ENCODE measurements at places on chromosomes 2 and 18.

DNA sequence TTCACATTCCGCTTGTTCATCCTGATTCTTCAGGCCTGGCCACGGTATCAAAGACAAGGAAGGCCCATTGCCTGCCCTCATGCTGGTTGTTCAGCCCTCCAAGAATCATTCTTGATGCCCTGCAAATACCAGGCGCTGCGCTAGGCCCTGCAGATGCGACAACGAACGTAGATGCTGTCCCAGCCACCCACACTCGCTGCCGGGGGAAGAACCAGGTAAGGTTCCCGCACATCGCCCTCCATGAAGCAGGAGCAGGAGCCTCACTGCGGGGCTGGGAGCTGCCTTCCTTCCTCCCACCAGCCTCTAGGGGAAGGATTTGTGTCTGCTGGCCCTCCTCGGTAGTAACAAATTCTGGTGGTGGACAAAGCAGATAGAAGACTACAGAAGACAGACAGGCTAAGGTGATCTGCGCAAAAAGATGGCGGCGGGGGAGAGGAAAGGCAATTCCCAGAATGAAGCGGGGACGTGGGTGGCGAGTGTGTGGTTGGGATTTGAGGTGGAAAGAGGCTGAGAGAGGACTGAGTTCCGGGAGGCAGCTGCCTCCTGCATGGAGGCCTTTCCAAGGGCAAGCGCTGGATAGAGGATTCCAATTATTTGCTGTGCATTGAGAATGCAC lies 19.8 kb upstream of the GPR55 start:
- no peak for DNase-seq
- no peaks in the 10 kb centered on the region for H3K36me3 ChIP-seq
- no peak overlapping the region for H3K27ac ChIP-seq
- no peaks in the 10 kb centered on the region for H3K27me3 ChIP-seq
- no peaks in the 10 kb centered on the region for H3K4me1 ChIP-seq
- no peak overlapping the region for H3K4me3 ChIP-seq

- no peaks in the 10 kb centered on the region for H3K36me3 ChIP-seq
- peaks cover 6% of the 10 kb centered on the region for H3K4me1 ChIP-seq
- no peak for DNase-seq
- H3K27ac ChIP-seq = peak overlapping the region; percentile 62
- no peak overlapping the region for H3K4me3 ChIP-seq
These were observed 76.0 kb upstream of the DSG1 start for GRCh38 chr18:31241900-31242409.

- H3K27me3 ChIP-seq = no peaks in the 10 kb centered on the region
- H3K4me1 ChIP-seq = no peaks in the 10 kb centered on the region
- peak overlapping the region; percentile 43 for H3K27ac ChIP-seq
- H3K4me3 ChIP-seq = no peak overlapping the region
These were observed 91.4 kb upstream of the AGAP1 start for GRCh38 chr2:235402422-235402821.

DNA sequence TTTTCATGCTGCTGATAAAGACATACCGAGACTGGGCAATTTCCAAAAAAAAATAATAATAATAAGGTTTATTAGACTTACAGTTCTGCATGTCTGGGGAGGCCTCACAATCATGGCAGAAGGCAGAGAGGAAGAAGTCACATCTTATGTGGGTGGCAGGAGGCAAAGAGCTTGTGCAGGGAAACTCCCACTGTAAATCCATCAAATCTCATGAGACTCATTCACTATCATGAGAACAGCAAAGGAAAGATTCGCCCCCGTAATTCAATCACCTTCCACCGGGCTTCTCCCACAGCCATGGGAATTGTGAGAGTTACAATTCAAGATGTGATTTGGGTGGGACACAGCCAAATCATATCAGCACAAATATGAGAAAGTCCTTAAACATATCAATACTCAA lies 1314.8 kb downstream of the DPP10 start:
- H3K27ac ChIP-seq = no peak overlapping the region
- no peaks in the 10 kb centered on the region for H3K4me1 ChIP-seq
- H3K27me3 ChIP-seq = no peaks in the 10 kb centered on the region
- no peaks in the 10 kb centered on the region for H3K36me3 ChIP-seq

- no peak for DNase-seq
- H3K4me1 ChIP-seq = no peaks in the 10 kb centered on the region
- no peak overlapping the region for H3K27ac ChIP-seq
These were observed 1012.4 kb upstream of the GYPC start for GRCh38 chr2:125643585-125643984.

DNA sequence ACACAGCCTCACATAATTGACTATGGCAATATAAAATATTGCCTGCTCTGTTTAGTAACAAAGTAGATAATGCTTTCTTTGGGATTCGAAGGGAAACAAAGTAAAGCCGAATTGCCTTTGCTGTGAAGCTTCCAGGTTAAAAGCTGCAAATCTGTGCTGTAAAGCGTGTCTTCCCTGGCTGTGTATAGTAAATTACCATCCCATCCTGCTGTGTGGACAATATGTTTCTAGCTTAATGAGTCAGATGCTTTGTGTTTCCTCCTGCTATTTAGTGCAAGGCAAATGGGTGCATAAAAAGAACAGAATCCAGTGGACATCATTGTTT lies 265.1 kb downstream of the SOCS6 start:
- H3K4me3 ChIP-seq = no peak overlapping the region
- H3K36me3 ChIP-seq = no peaks in the 10 kb centered on the region
- H3K4me1 ChIP-seq = no peaks in the 10 kb centered on the region
- DNase-seq = no peak
- H3K27me3 ChIP-seq = no peaks in the 10 kb centered on the region
- no peak overlapping the region for H3K27ac ChIP-seq

GRCh38 chr2:181694271-181694670 lies 14.0 kb upstream of the NEUROD1 start:
- H3K4me1 ChIP-seq = no peaks in the 10 kb centered on the region
- DNase-seq = no peak
- no peak overlapping the region for H3K4me3 ChIP-seq
- H3K27ac ChIP-seq = no peak overlapping the region
- H3K36me3 ChIP-seq = no peaks in the 10 kb centered on the region
- no peaks in the 10 kb centered on the region for H3K27me3 ChIP-seq

DNA sequence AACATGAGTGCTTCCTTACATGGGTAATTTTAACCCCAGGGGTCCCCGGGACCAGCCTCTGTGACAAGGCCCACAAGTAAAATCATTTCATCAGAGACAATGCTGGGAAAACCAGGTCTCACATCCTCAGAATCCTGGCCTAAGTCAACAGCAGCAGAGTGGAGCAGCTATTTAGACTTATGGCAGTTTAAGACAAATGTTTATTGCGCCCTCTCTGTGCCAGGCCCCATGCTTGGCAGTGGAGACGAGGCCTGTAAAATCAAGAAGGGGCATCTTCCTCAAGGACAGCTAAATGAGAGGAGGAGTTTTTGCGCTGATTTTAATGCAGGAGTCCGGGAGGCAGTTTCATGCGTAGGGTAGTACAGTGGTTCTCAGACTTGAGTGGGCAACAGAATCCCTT lies 56.0 kb upstream of the ACAA2 start:
- no peak overlapping the region for H3K27ac ChIP-seq
- H3K4me1 ChIP-seq = no peaks in the 10 kb centered on the region
- no peaks in the 10 kb centered on the region for H3K36me3 ChIP-seq
- no peak for DNase-seq

DNA sequence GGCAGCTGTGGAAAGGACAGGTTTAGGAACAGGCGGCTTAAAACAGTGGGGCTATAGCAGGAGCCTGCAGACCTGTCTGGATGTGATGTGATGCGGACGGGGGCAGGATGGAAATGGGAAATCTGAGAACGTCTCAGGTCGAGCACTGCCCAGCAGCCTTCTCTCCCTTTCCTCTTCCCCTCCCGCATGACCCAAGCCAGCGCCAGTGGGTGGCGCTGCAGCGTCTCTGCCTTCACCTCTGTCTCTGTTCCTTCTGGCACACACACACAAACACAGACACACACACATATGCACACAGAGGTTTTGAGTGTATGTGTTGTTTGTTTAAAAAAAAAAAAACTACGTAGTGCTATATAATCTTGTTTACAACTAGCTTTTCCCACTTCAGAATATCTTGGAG lies 82.0 kb upstream of the SLC66A3 start:
- no peak for DNase-seq
- H3K36me3 ChIP-seq = no peaks in the 10 kb centered on the region
- H3K27ac ChIP-seq = no peak overlapping the region
- no peaks in the 10 kb centered on the region for H3K27me3 ChIP-seq
- H3K4me1 ChIP-seq = no peaks in the 10 kb centered on the region
